T-helper 2 cell (primary cell): ENCODE measurements at places on chromosomes 1 and 21.

DNA sequence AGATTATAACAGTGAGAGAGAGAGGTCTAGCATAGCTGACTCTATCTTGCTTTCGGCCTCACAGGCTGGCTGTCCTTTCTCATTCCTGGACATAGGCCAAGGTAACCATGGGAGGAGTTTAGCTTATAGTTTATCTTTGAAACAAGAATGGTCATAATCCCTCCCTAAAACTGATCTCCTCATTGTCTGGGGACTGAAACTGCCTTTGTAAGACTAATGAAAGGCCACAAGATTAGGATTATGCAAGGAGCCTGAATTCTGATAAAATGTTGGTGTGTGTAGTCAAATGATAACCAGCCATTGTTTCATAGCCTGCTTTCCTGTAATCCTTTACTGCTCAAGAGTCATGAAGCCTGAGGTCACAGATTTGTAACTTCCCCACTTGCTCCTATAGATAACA is 131.9 kb upstream of the LYPLAL1 start:
- no peak for DNase-seq

GRCh38 chr1:57111175-57111574 is 145.4 kb upstream of the C8B start:
- DNase-seq, result no peak

GRCh38 chr1:31880957-31881687 is 57.0 kb downstream of the PTP4A2 start:
- DNase-seq, result no peak

- no peak for DNase-seq
These were observed 264.9 kb upstream of the PLXNA2 start for GRCh38 chr1:208509072-208509471.

GRCh38 chr1:8089535-8090228 is 63.6 kb upstream of the ERRFI1 start:
- no peak for DNase-seq

GRCh38 chr1:95028954-95029353 is 43.8 kb downstream of the ALG14 start:
- no peak for DNase-seq

GRCh38 chr1:230819976-230820375 is 48.3 kb downstream of the C1orf198 start:
- DNase-seq, result no peak

DNA sequence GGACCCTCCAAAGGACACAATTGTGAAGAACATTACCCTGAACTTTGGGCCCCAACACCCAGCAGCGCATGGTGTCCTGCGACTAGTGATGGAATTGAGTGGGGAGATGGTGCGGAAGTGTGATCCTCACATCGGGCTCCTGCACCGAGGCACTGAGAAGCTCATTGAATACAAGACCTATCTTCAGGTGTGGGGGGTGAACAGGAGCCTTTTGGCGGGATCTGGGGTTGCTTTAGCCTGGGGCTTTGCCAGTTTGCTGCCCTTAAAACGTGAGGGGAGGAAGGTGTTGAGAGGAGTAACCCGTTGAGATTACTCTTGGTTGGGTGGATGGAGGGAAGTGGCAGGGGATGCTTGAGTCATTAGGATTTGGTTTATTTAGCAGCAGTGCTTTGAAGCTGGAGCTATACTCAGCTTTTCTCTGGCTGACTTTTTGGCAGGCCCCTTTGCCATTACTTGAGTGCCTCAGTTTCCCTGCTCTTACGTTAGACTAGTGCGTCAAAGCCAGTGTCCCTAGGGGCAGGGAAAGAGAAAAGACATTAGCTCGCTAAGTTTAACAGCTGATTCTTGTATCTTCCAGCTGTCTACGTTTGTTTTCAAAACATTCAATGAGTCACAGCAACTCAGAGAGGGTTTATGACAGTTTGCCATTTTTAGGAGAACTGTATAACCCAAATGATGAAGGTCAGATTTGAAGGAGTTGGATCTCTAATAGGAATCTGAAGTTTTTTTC is 4.4 kb downstream of the NDUFS2 start:
- DNase-seq, result no peak

- DNase-seq, result no peak
These were observed 20.2 kb downstream of the SDC3 start for GRCh38 chr1:30888391-30888790.

DNA sequence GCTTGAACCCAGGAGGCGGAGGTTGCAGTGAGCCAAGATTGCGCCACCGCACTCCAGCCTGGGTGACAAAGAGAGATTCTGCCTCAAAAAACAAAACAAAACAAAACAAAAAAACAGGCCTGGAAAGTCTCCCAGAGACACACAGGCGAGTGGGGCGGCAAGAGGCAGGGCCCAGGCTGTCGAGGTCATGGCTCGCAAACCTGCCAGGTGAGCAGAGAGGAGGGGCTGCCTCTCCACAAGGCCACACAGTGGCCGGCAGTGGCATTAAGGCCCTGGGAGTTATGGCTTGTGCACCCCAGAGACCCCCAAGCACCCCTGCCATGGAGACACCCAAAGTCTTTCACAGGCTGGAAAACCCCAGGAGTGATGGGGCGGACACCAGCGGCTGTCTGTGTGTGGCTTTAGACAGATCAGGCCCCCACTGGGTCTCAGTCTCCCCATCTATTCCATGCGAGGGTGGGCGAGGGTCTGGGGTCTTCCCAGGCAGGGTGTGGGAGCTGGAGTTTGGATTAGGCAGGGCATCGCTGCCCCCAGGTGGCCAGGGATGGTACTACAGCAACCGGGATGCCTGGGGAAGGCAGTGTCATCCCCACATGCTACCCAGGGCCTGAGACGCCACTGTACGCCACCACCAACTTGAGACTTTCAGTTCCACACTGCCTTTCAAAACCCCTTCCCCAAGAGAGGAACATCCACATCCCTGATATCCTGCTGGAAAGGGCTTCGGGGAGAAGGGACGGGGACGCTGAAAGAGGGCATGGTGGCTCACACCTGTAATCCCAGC is 7.3 kb upstream of the CTRC start:
- peak; percentile 59 for DNase-seq

- no peak for DNase-seq
These were observed 30.2 kb upstream of the CD1D start for GRCh38 chr1:158150523-158150922.
